ENCODE measurements at places on chromosomes 1 and 21.

GRCh38 chr21:25573409-25574206, 33.7 kb downstream of the MRPL39 start:
- peak; percentile 61 for DNase-seq

GRCh38 chr1:47796626-47797025, 200.6 kb downstream of the TRABD2B start:
- DNase-seq: no peak

DNA sequence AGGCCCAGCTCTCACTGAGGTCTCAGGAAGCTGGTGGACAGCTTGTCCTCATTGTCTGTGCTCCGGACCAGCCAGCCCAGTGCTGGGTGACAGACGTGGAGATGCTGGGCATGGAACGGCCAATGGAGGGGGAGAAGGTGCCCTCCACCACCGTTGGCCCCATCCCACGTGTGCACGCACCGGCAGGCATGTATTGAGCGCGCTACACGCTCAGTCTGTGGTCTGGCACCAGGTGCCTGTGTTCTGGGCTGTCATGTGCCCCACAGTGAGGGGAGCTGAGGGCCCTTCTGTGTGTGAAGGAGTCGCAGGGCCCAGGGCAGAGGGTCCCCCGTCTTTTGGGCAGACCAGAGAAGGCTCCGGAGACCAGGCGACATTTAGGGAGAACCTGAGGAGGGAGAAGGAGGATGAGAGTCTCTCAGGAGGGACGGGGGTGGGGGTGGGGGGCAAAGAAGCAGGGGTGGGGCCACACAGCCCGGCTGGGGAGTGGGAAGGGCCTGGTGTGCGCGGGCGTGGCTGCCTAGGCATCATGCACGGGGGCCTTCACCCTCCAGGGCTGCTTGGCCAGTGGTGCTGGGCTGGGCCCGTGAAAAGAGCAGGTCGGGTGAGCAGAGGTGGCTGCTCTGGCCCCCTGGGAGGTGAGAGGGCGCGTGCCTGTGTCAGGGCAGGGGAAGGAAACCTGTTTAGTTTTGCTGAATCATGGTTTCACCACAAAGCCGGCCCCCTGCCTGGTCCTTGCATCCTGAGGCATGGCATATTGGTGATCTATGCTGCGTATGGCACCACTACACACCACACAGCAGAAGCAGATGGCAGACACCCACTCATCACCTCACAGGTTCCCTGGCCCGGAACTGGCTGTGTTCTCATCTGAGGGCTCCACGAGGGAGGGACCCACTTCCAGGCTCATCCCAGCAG, 86.7 kb upstream of the TTC34 start:
- DNase-seq: no peak

- no peak for DNase-seq
These were observed 71.2 kb downstream of the DPYD start for GRCh38 chr1:97849345-97850340.

- DNase-seq: no peak
These were observed 6.4 kb upstream of the SERBP1 start for GRCh38 chr1:67436511-67437055.

DNA sequence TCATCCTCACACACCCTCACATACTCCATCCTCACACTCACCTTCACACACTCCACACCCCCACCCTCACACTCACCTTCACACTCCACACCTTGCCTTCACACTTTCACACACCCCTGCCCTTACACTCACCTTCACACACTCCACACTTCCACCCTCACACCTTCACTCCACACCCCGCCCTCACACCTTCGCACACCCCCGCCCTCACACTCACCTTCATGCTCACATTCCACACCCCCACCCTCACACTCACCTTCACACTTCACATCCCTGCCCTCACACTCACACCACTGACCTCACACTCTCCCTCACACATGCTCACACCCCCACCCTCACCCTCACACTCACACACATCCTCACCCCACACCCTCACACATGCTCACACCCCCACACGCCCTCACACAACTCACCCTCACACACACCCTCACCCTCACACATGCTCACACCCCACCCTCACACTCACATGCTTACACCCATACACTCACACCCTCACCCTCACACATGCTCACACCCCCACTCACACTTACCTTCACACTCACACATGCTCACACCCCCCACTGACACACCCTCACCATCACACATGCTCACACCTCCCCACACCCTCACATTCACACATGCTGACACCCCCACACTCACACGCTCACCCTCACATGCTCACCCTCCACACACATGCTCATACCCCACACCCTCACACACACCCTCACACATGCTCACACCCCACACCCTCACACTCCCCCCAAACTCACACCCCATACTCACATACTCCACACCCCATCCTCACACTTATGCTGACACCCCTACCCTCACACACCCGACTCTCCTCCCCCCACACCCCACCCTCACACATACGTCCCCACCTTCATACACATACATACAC, 44.5 kb upstream of the EDN2 start:
- DNase-seq: no peak

DNA sequence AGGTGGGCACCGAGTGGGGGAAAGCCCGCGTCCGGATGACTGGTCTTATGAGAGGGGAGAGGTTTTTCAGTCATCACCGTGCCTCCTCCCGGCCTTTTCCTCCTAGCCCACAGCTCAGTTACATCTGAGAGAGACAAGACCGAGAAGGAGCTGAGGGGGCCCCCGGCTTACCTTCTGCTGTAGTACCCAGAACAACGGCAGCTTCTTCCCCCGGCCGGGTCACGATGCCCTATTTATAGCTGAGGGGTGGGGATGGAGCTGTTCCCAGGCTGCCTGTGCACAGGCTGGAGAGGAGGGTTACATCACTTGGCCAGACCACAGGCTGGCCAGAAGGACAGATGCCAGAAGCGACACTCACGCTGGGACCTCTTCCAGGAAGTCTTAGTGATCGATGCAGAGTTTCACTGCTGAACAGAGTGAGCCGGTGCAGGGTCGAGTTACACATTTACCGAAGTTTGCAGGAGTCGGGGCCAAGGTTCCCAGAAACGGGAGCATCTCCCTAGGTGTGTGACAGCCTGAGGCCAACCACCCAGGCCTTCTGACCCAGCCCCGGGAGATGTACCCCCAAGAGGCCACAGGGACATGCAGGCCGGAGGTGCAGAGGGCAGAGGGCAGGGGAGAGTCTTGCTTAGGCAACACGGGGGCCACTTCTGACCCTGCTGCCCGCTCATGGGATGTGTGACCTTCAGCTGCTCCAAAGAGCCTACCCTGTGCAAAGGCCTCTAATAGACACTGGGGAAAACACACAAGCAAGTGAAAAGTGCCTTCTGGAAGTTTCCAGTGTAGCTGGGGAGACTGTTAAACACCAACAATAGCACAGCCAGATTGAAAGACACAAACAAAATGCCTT, at the start of gene AGT:
AGT (minus strand) TSS at position 208 of the 850 bp plus-strand sequence. CDS start 3,299 bp downstream, outside the sequence.
- DNase-seq: no peak

- DNase-seq: no peak
These were observed 24.0 kb upstream of the QSOX1 start for GRCh38 chr1:180130651-180131050.

- no peak for DNase-seq
These were observed 8.0 kb upstream of the SLC30A2 start for GRCh38 chr1:26053718-26054560.

- no peak for DNase-seq
These were observed 407.7 kb downstream of the PLPP3 start for GRCh38 chr1:56171670-56172069.

DNA sequence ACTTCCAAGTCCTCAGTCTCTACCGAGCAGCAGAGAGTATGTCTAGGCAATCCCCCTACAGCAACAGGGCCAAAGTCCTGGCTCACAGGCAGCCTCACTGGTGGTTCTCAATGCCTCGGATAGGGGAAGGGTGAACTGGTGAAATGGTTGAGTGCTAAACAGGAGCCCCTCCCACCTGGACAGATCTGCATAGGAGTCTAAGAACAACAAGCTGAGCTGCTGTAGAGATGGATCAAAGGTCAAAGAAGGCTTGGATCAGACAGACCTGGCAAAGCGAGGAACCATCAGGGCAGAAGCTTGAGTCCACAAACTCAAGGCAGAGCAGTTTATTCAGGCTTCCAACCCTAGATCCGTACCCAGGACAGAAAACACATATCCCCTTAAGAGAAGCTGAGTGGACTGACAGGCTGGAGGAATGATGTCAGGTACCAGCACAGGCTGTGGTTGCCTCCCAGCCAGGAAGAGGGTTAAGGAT, 31.8 kb downstream of the RABIF start:
- no peak for DNase-seq

- no peak for DNase-seq
These were observed 11.7 kb downstream of the NKAIN1 start for GRCh38 chr1:31227891-31228568.

- no peak for DNase-seq
These were observed 50.7 kb downstream of the DHRS3 start for GRCh38 chr1:12567288-12567819.

DNA sequence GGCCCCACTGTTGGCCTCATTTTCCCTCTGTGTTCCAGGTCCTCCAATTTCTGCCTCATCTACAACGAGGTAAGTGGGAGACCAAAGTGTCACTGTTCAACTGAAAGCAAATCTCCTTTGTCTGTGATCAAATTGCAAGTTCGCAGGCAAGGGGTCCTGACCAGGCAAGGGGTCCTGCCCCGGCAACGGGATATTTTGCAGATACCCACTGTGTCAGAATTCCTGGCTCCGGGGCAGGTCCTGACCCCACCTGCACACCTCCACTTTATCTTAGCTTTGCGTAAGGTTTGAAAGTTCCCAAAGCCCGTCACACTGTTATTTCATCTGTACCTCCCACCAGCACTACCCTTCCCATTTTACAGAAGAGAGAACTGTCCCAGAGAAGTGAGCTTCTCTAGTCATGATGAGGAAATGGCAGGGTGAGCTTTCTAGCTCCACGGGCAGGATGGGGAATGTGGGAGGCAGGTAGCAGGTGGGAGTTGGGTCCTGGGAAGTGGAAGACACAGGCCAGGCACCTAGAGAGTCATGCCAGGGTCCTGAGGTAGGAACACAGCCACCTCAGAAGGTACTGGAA, 32.0 kb upstream of the CSF1 start:
- DNase-seq: no peak

- DNase-seq: no peak
These were observed 57.3 kb downstream of the ZNF644 start for GRCh38 chr1:90964444-90965035.

GRCh38 chr1:96559707-96560596, 161.6 kb upstream of the PTBP2 start:
- no peak for DNase-seq

DNA sequence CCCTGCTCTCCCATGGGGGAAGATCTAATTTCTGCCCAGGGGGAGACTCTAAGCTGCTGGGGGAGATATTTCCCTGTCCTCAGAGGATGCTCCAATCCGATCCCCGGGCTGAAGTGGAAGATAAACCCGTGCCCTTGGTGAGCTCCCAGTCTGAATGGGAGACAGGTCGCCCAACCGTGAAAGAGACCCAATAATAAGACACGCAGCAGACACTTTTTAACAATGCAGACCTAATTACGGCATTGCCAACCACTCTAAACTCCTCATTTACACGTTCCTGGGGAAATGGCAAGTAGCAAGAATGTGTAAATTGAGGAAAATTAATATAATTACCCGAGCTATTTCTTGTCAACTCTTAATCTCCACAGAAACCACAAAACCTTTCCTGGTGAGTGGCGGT, 48.7 kb upstream of the ACTL8 start:
- no peak for DNase-seq

- DNase-seq: no peak
These were observed 70.3 kb upstream of the CAMK1G start for GRCh38 chr1:209513226-209513625.

- DNase-seq: no peak
These were observed 131.8 kb upstream of the SGIP1 start for GRCh38 chr1:66402194-66402593.

- DNase-seq: no peak
These were observed 378.1 kb upstream of the USP24 start for GRCh38 chr1:55593298-55593697.

DNA sequence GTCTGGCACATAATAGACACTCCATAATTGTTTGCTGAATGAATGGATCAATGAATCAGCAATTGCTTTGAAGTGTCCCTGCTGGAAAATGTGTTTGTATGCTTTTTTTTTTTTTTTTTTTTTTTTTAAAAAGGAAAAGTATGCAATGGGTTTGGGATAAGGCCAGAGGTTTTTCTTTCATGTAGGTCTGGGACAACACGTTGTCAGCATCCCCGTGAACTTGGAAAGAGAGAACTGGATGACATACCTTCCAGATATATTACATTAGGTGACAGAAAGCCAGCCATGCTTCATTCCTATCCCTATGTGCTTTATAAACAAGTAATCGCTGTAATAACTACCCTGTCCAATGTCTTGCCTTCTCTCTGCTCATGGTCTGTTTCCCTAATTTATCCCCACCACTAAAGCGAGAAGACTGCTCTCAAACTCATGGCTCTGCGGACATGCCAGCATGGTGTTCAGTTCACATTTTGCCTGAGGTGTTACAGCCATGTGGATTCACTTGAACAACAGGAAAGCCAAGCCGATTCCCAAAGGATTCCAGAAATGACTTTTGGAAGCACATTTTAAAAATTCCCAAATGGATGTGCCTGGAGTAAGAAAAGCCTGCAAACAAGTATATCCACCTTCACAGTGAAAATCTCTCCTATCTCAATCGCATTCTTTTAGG, 34.8 kb upstream of the GREM2 start:
- DNase-seq: no peak

- DNase-seq: no peak
These were observed 7.8 kb downstream of the DMRTA2 start for GRCh38 chr1:50415235-50416149.

DNA sequence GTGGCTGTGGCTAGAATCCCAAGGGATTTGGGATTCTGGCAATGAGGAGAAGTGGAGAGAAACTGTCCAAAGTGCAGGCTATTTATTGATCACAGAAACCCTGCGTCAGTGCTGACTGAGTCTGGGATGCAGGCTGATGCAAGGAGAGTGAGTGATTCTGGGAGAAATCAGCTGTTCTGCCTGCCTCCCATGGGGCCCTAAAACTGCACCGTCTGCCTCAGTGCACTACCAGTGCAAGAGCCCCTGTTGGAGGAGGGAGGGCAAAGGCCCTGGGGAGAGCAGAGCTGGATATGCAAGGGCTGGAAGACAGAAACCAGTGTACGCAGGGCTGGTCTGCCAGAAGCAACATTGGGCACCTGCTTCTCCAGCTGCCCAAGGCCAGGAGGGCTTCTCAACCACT, 42.6 kb downstream of the C1orf198 start:
- no peak for DNase-seq

DNA sequence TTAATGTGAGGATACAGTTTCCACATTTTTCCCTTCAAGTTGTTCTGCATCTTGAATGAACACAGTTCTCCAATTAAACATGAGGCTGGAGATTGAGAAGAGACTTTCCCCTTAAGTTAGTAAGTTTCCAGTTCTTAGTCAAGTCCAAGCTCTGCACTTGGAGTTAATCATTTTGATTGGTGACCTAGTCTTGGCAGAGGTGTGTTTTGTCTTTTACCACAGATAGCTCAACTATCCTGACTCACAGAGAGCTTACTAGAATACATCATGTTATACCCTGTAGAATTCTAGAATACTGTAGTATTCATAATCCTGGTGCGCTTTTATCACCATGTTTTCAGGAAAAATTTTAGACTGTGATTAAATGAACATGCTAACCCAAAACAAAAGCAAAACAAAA, 129.2 kb downstream of the CYYR1 start:
- DNase-seq: no peak

- DNase-seq: no peak
These were observed 3.1 kb downstream of the TRABD2B start for GRCh38 chr1:47993881-47994625.
